Activated naive CD4-positive, alpha-beta T cell treated with anti-CD3 and anti-CD28 coated beads, Interleukin-2, amount 50 U/mL, for 72 hours (primary cell): ENCODE measurements at places on chromosomes 16 and 17. TPM values are rescaled to one million over a fixed set of nuclear protein-coding genes. Genes with fewer than 3 reads are reported as not detected.

CXCL16 gene
- total RNA-seq, result 6.1 TPM

CDH1 gene
- 14.9 TPM for total RNA-seq

MAP2K6 gene
- 5.8 TPM for total RNA-seq

UBFD1 gene
- total RNA-seq, result 44.0 TPM

KIF1C gene
- total RNA-seq, result 42.4 TPM

CD300LB gene
- total RNA-seq, result not detected

CBX2 gene
- 2.8 TPM for total RNA-seq

SPATA32 gene
- 0.50 TPM for total RNA-seq

NPIPA8 gene
- total RNA-seq, result 32.4 TPM

SPNS2 gene
- total RNA-seq, result 0.64 TPM

CD300H gene
- not detected for total RNA-seq

CCL15 gene
- total RNA-seq, result not detected

CKLF gene
- total RNA-seq, result 117 TPM

MARCHF10 gene
- not detected for total RNA-seq

SBK1 gene
- 4.2 TPM for total RNA-seq

AIPL1 gene
- total RNA-seq, result not detected

TNFRSF12A gene
- total RNA-seq, result 7.6 TPM

DOC2B gene
- total RNA-seq, result 0.64 TPM

PRRT2 gene
- 1.4 TPM for total RNA-seq

FTSJ3 gene
- 47.0 TPM for total RNA-seq

KRT32 gene
- not detected for total RNA-seq

SLC16A11 gene
- total RNA-seq, result 0.30 TPM

MYH8 gene
- total RNA-seq, result not detected

CTRL gene
- 3.8 TPM for total RNA-seq

FN3K gene
- 3.5 TPM for total RNA-seq

TLCD3A gene
- 20.4 TPM for total RNA-seq

NXN gene
- 0.80 TPM for total RNA-seq

CCDC47 gene
- 75.7 TPM for total RNA-seq

PITPNM3 gene
- total RNA-seq, result 0.87 TPM

ZNF423 gene
- total RNA-seq, result not detected

SYT17 gene
- total RNA-seq, result not detected

ZSWIM7 gene
- total RNA-seq, result 8.8 TPM

DNAH3 gene
- total RNA-seq, result not detected

SHISA6 gene
- total RNA-seq, result not detected

CDRT15 gene
- total RNA-seq, result not detected

NGFR gene
- total RNA-seq, result not detected

HCRT gene
- not detected for total RNA-seq

CDH11 gene
- total RNA-seq, result not detected

TBX21 gene
- total RNA-seq, result 73.5 TPM

ARHGAP44 gene
- 0.21 TPM for total RNA-seq

EPX gene
- total RNA-seq, result not detected

WNK4 gene
- total RNA-seq, result 1.7 TPM

SMTNL2 gene
- not detected for total RNA-seq

NHLRC4 gene
- total RNA-seq, result 1.8 TPM

PLK1 gene
- total RNA-seq, result 80.0 TPM

NEUROD2 gene
- total RNA-seq, result not detected

LAT gene
- total RNA-seq, result 440 TPM
